Activated T-cell treated with anti-CD3 and anti-CD28 coated beads, Interleukin-2, amount 50 U/mL, for 4 hours (primary cell): ENCODE measurements at places on chromosomes 2 and 18. TPM values are rescaled to one million over a fixed set of nuclear protein-coding genes. Genes with fewer than 3 reads are reported as not detected.

Gene LTBP1
- total RNA-seq: 0.21 TPM

Gene CABLES1
- total RNA-seq: 1.1 TPM

Gene CFAP221
- not detected for total RNA-seq

Gene IL1R1
- 19.6 TPM for total RNA-seq

DNA sequence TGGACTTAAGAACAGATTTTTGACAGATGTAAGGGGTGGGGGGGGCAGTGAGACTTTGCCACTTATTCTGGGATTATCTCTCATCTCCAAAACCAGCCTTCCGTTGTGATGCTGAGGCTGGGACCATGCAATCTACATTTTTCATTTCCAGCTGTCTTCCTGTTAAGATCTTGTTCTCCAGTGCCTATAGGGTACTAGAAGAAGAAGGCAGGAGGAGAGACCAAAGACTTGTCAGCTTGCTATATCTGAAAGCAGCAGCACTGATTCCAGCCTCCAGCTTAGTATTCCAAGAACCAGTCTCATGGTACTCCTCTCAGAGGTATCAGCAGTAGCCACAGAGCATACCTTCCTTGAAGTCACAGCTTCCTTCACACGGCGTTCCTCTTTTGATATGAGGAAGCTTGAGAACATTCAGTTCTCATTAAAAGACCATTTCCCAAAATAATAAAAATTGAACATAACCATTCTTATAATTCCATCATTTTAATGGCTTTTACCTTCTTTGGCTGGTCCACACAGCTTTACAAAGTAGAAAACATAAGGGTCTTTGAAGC lies 49.8 kb downstream of the USP34 start:
- DNase-seq: no peak
